ENCODE measurements at places on chromosomes 13 and 19.

DNA sequence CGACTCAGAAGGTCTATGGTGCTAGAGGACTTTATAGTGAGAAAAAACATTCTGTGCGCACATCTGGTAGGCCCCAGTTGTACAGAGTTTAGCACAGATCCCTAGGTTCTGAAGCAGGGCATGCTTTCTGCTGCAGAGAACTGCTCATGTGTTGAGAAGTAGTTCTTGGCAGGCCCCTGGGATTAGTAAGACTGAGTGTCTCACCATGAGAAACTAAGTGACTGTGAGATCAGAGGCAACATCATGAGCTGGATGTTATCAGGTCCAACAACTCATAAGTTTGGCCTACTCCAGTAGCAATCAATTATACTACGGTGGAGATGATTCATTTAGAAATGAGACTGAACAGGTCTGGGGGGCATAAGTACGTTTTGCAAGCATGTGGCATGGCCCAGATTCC, 507.4 kb upstream of the KLF12 start:
- DNase-seq: no peak

- peak; percentile 31 for DNase-seq
Observed at GRCh38 chr13:44088411-44088810, 208.7 kb downstream of the LACC1 start.

- no peak for DNase-seq
Observed at GRCh38 chr13:21632196-21632595, 28.2 kb upstream of the MICU2 start.

DNA sequence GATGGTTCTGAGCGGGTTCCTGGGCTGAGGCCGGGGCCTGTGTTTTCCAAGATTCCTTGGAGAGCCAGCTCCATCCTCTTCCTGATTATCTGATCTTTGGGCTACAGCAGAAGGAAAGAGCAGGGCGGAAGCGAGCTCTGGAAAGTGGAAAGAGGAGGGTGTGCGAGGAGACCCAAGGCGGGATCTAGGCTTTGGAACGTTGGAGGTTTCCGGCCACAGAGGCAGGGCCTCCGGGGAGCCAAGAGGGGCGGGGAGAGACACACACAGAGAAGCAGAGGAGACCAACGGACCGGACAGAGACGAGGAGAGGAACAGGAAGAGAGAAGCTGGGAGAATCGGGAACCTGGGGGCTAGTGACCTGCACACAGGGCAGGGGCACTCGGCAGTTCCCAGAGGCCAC, at the start of gene CLEC11A:
Gene CLEC11A, plus strand, starts transcription at position 296 of the 400 bp plus-strand sequence. CDS start 162 bp downstream, outside the sequence.
- DNase-seq: no peak

DNA sequence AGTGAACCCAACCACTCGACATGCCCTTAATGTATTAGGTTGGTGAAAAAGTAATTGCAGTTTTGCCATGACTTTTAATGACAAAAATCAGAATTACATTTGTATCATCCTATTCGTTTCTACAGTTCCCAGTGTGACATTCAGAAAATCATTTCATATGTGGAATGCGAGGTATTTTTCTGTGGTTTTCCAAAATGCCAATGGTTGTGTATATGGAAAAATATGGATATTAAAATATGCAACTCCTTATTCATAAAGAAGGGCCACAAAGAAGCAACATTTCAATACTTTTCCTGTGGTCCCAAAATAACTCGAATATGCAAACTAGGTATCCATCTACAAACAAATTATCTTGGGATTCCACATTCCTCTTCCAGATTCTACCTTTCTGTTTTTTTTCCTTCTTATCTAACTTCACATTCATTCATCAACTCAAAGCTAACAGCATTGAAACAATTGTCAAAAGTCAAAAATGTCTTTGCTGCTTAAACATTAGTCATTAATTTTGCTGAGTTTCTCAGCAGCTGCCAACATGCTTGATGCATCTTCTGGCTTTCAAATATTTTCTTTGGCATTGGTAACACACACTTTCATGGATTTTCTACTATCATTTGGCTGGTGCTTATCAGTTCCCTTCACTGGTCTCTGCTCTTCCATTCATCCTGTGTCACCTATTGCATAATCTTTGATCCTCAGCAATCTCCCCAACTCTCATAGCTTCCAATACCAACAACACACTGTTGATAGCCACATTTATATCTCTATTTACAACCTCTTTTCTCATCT, 1445.4 kb downstream of the EFNB2 start:
- DNase-seq: no peak

- no peak for DNase-seq
Observed at GRCh38 chr13:113437408-113438010, 15.8 kb downstream of the ADPRHL1 start.

GRCh38 chr13:45678282-45678681, 23.8 kb upstream of the CBY2 start:
- DNase-seq: no peak

DNA sequence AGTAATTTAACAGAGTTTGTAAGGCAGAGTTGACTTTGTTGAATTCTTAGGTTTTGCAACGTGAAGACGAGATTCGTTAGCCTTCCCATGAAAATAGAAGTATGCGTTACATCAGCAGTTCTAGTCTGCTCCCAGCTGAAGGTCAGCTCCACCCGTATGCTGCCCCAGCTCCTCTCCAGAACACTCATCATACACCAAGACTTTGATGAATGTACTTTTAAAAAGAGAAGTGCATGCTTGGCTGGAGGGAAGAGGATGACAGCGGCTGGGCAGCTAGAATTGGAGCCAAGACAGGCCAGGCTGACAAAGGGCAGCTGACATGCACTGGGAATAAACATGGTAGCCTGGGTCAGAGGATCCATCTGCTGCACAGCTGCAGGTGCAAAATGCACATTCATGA, 166.3 kb upstream of the ARGLU1 start:
- DNase-seq: no peak

GRCh38 chr19:50207730-50208129, 4.3 kb downstream of the MYH14 start:
- no peak for DNase-seq

- no peak for DNase-seq
Observed at GRCh38 chr13:102298051-102298450, 103.8 kb downstream of the FGF14 start.
